GOT3 (cell line): ENCODE measurements at places on chromosomes 2 and 18.

DNA sequence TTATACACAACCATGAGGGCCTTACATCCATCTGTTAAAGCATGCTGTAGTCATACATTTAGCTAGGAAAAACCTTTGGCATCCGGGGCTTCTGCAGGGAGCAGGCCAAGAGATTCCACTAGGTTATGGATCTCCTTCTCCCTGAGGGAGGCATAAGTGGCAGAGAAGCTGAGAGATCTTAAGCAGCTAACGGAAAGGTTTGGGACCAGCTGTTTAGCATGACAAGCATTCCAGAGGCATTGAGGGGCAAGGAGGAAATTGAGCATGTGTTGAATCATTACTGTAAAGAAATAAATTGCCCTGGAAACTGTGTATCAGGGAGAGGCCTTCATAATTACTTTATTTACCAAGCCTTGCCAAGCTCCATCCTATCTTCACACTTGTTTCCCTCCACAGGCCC is 643.1 kb downstream of the CNTNAP5 start:
- DNase-seq: no peak

DNA sequence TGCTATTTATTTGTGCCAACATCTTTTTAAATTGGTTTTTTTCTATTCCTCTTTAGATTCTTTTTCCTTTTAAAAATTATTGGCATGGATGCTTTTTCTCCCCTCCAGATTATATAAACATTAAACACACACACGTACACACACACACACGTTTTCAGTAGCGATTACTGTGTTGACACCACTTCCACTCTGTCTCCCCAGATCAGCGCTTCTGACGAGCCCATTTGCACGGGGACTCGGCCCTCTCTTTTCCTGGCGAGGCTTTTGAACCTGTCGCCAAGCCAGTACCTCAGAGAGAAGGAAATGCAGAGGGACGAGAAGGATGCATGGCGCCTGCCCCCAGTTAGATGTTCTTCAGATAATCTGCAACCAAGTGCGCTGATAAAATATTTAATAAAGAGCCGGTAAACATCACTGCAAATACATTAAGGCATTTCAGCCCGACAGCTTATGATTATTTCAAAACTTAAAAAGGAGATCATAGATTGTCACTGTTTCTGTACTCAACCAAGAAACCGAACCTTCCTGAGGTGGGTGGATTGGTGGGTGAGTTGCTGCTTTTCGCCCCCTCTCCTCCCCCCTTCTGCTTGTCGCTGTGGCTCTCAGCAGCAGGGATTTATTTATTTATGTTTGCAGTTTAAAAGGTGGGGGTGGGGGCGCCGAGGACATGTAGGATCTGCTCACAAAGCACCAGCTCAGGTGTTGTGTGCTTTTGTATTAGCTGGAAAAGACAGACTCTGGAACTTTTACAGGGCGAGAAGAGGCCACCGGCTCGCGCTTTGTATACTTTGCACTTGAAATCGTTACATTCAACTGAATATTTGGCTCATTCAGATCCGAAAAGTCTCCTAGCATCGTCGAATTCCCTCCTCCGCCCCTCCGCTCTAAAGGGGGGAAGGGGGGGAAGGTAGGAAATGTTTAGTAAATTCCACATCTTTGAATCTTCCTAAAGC is 787 bp upstream of the TBR1 start:
- no peak for DNase-seq

GRCh38 chr18:76064998-76065397 is 430.0 kb downstream of the ZNF516 start:
- no peak for DNase-seq

- no peak for DNase-seq
These were observed 40.0 kb downstream of the NPPC start for GRCh38 chr2:231886071-231886681.

DNA sequence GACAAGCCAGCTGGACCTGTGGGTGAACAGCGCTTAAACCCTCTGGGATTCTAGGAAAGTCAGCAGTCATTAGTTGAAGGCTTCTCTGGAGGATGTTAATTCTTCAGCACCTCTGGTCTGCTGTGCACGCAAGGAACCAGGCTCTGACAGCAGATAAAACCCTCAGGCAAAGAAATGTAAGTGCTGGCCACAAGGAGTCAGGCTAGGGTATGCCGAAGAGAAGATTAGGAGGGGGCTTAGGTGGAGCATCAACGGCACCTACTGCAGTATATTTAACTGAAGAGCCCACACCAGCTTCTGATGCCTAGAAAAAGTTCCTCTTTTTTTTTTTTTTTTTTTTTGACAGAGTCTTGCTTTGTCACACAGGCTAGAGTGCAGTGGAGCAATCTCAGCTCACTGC is 304.2 kb upstream of the MC4R start:
- DNase-seq: no peak

GRCh38 chr18:2986150-2986865 is 26.6 kb downstream of the LPIN2 start:
- no peak for DNase-seq

DNA sequence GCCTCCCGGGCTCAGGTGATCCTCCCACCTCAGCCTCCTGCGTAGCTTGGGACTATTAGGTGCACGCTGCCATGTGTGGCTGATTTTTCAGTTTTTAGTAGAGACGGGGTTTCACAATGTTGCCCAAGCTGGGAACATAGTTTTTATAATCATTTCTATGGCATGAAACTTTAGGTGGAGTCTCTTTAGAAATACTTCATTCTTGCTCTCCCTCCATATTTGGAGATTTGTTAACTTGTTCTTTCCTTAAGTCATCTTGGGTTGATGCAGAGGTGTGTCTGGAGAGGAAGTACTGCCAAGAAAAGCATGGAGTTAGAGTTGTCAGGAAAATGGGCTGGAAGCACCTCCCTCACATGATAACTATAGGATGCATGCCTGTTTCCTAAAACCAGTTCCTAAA is 17.4 kb downstream of the ZNF532 start:
- no peak for DNase-seq

DNA sequence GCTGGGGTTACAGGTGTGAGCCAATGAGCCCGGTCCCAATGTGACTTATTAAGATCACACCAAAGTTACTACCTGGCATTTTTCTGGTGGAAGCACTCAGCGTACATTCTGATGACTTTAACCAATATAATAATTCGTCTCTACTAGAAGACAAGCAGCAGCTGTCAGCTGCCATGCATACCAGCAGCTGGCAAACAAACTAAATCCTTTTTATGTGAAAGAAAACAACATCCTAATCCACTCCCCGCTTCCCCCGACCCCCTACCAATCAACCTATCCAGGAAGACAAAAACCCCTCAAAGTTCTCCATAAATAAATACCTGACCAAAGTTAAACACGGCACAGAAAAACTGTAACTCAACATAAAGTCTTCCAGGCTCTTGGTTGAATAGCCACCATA is 42.1 kb downstream of the GPR155 start:
- DNase-seq: no peak

GRCh38 chr2:68714866-68715265 is 19.7 kb upstream of the ARHGAP25 start:
- DNase-seq: no peak

DNA sequence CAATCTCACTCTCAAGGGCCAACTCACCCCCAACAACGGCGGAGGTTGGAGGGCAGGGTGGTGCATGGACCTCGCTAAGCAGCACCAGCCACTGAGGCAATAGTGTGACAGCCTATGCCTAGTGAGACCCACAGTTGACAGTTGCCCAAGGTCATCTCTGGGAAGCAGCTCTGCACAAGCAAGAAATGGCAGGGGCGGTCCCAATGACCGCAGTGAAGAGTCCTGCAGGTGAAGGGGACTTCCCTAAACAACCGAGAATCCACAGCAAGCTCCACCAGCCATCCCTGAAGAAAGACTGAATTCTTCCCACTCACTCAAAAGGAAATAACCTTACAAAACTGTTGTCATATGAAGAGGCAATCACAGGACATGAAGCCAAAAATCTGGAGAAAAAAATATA is 313.4 kb upstream of the ID2 start:
- DNase-seq: no peak

DNA sequence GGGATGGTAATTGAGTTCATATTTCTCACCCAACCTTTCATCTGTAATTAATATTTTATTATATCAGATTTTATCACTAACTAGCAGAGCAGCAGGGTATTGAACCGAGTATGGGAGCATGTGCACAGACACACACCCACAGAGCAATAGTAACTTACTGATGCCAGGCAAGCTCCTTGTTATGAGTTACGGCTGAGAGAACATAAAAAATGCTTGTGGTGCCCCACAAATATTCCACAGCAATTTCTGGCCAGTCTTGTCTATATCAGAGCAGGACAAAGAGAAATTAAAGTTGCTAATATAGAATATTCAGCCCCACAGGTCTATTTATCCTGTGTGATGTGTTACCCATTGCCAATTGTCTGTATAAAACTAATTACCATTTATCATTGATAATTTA is 501.8 kb upstream of the RAB12 start:
- DNase-seq: no peak

DNA sequence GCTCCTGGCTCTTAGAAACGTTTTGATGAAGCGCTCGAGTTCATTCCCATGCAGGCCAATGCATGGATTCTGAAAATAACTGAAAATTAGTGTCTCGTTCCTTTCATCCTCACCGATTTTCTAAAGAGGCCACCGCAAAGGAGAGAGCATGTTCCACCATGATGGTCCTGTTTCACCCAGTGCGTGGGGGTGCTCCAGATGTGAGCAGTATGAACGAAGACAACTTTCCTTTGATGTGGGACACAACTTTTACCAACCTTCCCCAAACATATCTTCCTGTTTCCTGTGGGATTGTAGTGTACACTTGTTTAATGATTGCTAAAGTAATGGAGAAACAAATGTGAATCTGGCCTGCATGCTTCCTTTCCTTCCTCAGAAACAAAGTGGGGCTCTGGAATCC is 114.5 kb downstream of the PRPF40A start:
- no peak for DNase-seq

DNA sequence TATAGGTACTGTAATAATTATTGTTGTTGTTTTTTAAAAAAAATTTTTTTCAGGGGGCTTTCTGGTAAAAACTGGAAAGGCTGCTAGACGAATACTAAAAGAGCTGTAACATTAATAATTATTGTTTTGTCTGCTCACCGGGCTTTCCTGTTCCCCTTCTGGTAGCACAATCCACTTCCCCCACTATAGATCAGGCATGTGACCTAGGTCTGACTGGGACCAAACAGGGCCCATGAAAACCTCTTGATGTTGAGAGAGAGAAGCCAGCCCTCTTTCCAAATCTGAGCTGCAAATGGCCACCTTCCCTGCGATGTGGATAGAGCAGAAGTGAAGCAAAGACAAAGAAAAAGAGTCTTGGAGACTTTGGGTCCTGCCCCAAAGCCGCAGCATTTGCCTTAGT is 23.4 kb downstream of the SH2D6 start:
- DNase-seq: no peak

- DNase-seq: no peak
These were observed 225.5 kb downstream of the DOK6 start for GRCh38 chr18:69626171-69626570.

- no peak for DNase-seq
These were observed 202.7 kb upstream of the SPOPL start for GRCh38 chr2:138298900-138299299.

- no peak for DNase-seq
These were observed 114.3 kb downstream of the GALNT1 start for GRCh38 chr18:35695803-35696202.
